Stomach (tissue), 19 donors: ENCODE measurements at places on chromosomes 2 and 18. TPM values are rescaled to one million over a fixed set of nuclear protein-coding genes. Genes with fewer than 3 reads are reported as not detected.

GRCh38 chr2:127177617-127178263 is 42.4 kb downstream of the CYP27C1 start:
- peak; percentile 16 for DNase-seq

DNA sequence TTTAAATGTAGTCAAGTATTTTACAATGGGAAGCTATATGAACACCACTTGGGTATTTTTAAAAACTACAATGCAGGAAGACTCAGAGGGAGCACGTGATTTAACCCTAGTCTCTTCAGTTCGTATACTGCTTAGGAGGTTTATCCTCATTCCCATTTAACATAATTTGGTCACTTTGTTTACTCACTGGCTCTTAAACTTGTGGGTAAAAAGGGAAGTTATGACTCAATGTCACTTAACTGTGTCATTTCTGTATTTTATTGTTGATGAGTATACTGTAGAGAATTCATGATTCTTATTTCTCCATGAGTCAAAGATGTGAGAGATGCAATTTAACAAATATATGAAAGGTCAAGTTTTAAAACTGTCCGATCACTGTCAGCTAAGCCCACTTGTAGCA is 48.2 kb downstream of the SLC66A3 start:
- DNase-seq, result no peak

GRCh38 chr2:10265329-10266132 is 37.2 kb upstream of the HPCAL1 start:
- no peak for DNase-seq

The SOX11 gene
- total RNA-seq, result not detected
